ENCODE measurements at places on chromosomes 1 and 21.

DNA sequence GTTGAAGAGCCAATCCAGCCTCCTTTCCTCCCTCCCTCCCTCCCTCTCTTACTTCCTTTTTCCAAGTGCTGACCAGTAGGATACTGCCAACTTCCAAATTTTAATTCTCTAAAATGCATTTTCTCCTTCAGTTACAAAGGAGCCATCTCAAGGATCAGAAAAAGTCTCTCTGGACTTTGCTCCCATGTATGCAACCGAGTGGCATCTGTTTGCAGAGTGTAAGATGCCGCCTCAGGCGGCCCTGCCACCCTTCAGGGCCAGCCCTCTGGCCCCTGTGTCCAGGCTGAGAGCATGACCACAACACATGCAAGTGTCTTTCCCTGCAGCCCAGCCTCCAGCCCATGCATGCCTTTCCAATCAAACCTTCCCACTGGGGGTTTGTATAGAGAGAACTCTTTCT, 205.3 kb upstream of the RAB4A start:
- DNase-seq, result no peak

GRCh38 chr1:111585447-111586086, 34.0 kb upstream of the RAP1A start:
- DNase-seq, result no peak

GRCh38 chr1:186236921-186237320, 138.1 kb downstream of the TPR start:
- no peak for DNase-seq

- DNase-seq, result no peak
Observed at GRCh38 chr1:117635805-117636204, 30.0 kb downstream of the TENT5C start.

- no peak for DNase-seq
Observed at GRCh38 chr1:63326473-63327380, 4.4 kb downstream of the FOXD3 start.

GRCh38 chr1:24961334-24961733, 31.3 kb upstream of the RUNX3 start:
- no peak for DNase-seq

DNA sequence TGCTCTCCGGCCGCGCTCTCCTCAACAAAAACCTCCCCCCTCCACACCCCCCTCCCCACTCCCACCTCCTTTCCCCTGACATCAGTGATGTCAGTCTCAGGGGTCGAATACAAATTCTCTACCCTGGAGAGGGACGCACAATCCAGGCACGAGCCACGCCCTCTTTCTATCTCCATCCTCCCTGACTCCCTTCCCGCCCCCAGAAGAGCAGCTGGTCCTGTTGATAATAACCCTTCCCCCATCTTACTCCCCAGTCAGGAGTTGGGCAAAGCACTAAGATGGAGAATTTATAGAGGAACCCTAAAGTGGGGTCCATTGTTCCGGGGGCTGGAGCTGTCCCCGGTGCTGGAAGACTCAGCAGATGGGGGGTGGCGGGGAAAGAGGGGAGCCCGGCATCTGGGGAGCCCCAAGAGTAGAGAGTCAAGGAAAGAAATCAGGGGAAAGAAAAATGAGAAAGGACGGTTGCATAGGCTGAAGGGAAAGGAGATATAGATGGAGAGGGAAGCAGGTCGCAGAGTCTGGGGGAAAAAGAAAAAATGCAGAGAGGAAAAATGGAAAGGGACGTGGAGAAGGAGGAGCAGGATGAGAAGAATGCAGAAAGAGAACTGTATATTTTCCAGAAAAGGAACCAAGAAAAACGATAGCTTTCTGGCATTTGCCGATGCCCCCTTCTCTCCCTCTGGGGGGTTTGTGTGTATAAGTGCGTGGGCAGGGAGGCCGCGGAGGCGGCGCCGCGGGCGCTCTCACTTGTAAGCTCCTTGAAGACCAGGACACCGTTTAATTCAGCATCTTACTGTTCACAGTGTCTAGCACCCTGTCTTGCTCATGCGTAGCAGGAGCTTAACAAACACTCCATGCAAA, at the start of gene CELF3:
Gene CELF3 (minus strand): TSS at position 33 of the 861 bp plus-strand sequence. CDS start 783 bp downstream, outside the sequence.
- no peak for DNase-seq

DNA sequence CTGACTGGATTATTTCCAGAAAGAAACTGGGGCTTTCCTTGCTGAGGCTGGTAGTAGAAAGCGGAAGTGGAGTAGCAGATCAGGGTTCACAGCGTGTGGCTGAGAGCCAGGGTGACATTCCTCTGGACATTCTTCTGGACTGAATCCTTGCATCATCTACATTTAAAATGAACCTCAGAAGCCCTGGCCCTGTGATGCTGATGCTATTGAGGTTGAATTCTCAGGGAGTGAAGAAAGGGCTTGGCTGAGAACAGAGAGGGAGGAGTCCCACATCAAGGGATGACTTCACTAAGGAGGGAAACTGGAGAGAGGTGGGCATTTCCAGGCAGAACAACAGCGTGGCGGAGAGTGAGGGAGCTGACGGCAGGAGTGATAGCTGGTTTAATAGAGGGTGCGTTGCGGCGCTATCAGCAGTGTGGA, 102.3 kb upstream of the LMO4 start:
- no peak for DNase-seq

GRCh38 chr21:43613755-43614638, 45.3 kb downstream of the HSF2BP start:
- DNase-seq, result no peak

DNA sequence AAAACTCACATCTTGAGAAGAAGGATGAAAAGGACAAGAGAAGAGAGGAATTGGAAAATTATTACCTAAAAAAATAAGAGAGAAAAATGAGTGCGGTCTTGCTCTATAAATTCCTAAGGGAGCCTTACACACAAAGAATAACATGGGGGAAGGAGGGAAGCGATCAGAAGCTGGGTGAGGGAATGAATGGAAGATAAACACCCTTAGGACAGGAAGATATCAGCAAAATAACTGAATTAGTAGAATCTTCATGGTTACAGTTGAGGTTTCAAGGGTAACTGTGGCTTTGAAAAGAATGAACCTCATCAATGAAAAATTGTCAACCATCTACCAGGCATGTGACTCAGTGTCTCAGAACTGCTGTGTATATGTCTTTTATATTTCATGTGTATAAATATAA, 192.5 kb upstream of the FOXD3 start:
- no peak for DNase-seq

GRCh38 chr1:210624722-210625121, 296.0 kb downstream of the HHAT start:
- no peak for DNase-seq

- no peak for DNase-seq
Observed at GRCh38 chr1:87437663-87438295, 109.1 kb downstream of the LMO4 start.

DNA sequence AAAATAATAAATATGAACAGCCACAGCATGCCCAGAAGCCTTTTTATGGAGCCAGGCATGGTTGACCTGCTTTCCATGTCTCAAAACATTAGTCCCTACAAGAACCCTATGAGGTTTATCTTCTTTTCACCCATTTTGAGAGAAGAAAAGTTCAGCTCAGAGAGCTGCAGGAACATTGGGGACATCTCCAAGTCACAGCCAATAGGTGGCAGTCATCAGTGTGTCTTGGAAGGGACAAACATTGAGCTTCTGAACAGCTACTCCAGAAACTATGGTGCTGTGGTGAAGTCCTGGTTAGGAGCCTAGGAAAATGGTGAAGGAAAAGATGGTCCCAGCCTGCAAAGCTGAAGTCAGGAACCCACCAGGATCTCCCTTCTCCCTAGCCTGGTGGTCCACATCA, 73.6 kb downstream of the JMJD4 start:
- no peak for DNase-seq

- no peak for DNase-seq
Observed at GRCh38 chr1:108100148-108100547, 100.0 kb downstream of the SLC25A24 start.

DNA sequence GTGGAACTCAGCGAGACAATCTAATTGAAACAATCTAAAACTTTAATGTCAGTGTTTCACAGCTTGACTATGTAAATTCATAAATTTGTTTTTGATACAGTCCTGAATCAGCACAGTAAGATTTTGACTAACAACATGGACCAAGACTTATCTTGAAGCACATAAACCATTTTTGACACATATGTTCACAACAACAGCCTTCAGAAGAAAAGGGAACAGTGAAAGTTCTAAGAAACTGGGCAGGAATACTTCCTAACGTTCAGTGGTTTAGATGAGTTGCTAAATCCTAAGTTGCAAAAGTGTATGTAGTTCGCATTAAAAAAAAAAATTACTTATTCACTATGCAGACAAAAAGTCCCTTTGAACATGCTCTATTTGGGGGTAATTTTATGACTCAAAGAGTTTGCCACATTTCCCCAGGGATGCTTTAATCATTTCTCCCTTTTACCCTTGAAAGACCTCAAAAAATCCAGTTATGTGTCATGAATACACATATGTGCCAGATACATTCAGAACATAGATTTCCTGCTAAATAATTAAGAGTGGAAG, 120.2 kb downstream of the MRPL39 start:
- peak; percentile 31 for DNase-seq

DNA sequence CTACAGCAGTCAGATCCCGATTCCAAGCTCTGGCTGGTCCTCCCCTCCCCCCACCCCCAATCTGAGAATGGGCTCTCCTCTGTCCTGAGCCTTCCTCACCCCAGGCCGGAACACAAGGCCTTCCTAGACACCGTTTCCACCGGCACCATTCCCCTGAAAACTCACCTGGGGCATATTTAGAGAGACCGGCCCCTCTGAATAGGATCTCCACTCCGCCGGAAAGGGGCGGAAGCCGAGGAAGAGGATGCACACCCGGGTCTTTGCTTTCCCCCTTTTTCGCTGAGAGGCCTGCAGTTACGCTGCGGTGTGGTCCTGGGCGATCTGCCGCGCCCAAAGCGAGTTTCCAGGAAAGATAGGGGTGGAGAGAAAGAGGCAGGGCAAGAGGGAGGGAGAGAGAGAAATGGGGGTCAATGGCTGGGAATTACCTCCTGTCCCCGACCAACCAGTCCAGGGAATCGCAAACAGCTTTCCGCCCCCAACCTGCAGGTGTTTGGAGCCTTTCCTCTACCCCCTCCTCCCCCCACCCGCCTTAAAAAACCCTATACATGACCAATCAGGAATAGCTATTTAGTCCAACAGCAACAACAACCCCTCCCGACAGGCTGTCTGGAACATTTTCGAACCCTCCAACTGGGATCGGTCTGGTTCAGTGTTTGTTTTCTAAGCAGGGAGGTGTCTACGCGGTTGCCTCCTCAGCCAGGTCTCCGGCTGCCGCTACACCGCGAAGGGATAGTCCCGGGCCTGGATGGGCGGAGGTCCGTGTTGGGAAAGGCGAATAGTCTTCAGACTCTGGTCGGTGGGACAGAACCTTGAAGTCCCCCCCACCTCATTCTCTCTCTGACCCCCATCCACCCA, 2.8 kb downstream of the TAL1 start:
- DNase-seq, result no peak

DNA sequence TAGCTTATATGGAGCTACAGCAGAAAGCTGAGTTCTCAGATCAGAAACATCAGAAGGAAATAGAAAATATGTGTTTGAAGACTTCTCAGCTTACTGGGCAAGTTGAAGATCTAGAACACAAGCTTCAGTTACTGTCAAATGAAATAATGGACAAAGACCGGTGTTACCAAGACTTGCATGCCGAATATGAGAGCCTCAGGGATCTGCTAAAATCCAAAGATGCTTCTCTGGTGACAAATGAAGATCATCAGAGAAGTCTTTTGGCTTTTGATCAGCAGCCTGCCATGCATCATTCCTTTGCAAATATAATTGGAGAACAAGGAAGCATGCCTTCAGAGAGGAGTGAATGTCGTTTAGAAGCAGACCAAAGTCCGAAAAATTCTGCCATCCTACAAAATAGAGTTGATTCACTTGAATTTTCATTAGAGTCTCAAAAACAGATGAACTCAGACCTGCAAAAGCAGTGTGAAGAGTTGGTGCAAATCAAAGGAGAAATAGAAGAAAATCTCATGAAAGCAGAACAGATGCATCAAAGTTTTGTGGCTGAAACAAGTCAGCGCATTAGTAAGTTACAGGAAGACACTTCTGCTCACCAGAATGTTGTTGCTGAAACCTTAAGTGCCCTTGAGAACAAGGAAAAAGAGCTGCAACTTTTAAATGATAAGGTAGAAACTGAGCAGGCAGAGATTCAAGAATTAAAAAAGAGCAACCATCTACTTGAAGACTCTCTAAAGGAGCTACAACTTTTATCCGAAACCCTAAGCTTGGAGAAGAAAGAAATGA, 37.6 kb downstream of the CENPF start:
- DNase-seq, result no peak

- no peak for DNase-seq
Observed at GRCh38 chr1:90334137-90334536, 339.2 kb downstream of the ZNF326 start.

GRCh38 chr1:56133522-56134472, 445.6 kb downstream of the PLPP3 start:
- DNase-seq, result no peak

- DNase-seq, result no peak
Observed at GRCh38 chr1:220572416-220572815, 44.5 kb downstream of the MARK1 start.

- DNase-seq, result no peak
Observed at GRCh38 chr1:6621429-6622391, 3.0 kb upstream of the THAP3 start.

DNA sequence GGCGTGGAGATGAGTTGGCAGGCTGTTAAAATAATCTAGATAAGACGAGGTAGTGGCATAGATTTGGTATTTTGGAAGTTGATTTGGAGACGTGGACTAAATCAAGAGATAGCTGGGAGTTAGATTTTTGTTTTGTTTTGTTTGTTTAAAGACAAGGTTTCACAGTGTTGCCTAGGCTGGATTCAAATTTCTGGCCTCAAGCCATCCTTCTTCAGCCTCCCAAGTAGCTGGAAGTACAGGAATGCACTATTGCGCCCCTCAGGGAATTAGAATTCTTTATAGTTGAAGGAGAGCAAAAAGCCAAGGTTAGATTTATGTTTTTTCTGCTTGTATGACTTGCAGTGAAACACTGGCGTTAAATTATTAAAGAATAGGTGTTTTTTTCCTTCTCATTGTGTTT, 22.3 kb upstream of the SNRPE start:
- DNase-seq, result no peak

- no peak for DNase-seq
Observed at GRCh38 chr1:58768191-58768731, 15.6 kb downstream of the JUN start.

- DNase-seq, result no peak
Observed at GRCh38 chr1:97457446-97458089, 463.3 kb downstream of the DPYD start.

DNA sequence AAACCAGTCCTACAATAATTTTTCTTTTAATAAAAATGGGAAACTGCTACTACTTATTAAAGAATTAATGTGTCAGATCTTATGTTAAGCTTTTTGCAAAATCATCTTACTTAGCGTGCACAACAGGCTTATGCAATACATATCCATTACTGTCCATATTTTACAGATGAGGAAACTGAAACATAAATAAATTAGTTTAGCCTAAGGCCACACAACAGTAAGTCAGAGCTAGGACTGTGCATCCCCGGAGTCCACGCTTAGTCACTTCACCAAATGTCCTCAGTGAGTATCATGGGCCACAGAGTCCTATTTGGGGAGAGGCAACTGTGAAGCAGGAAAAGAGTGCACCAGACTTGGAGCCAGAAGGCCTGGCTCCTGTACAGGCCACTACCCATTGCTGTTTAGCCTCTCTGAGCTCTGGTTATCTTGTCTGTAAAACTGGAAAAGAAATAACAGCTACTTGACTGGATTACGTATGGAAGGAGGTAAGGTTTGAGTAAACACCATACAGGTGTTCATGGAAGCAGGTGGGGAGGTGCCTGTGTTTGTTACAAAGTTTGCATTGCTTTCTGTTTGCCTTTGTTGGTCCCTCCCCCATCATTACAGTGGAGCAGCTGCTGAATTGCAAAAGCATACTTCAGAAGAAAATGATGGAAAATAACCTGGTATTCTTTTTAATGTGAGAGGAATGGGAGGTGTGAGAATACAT, 192.8 kb downstream of the FCRL5 start:
- no peak for DNase-seq

Measured in CD4-positive, alpha-beta T cell treated with Interleukin-15 for 4 hours (primary cell).